Panc1 (cell line): ENCODE measurements at places on chromosomes 5 and 9.

DNA sequence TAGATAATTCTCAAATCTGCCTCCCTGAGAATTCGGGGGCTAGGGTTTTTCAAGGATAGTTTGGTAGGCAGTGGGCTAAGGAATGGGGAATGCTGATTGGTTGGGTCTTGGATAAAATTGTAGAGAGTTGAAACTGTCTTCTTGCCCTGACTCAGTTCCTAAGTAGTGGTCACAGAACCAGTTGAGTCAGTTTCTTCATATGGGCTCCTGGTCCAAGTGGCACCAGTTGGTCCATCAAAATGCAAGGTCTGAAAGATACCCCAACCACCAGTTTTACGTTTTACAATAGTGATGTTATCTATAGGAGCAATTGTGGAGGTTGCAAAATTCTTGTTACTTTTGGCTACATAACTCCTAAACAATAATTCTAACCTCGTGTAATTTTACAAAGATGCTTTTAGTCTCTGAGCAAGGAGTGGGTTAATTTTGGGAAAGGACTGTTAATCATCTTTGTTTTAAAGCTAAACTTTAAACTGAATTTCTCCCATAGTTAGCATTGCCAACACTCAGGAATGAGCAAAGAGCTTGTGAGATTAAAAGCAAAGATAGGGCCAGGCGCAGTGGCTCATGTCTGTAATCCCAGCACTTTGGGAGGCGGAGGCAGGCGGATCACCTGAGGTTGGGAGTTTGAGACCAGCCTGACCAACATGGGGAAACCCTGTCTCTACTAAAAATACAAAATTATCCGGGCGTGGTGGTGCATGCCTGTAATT, 7.7 kb downstream of the CDK7 start:
- DNase-seq = no peak

GRCh38 chr9:126226991-126227936, 99.4 kb upstream of the MVB12B start:
- DNase-seq = no peak

GRCh38 chr9:97237311-97237786, 70.1 kb upstream of the CCDC180 start:
- DNase-seq = no peak

GRCh38 chr5:95557841-95558240, 2.9 kb downstream of the ARSK start:
- DNase-seq = no peak

- no peak for DNase-seq
These were observed 42.1 kb downstream of the ZNF366 start for GRCh38 chr5:72465066-72465465.

DNA sequence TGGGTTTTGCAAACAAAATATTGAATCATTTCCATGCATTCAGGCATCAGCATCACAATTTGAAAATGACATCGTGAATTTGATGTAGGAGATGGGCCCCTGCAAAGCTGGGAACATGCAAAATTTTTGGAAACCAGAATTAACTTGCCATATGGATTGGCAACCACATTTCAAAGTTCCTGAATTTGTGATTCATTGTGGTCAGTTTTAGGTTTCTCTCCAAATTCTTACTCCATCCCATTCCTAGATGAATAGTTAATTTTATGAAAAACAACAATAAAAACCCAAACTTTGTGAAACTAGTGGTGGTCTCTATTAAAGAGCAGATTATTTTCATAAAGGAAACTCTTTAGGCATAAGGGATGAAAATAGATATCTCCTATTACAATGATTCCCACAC, 107.8 kb upstream of the SLIT3 start:
- DNase-seq = no peak

GRCh38 chr9:96436063-96436455, 13.9 kb upstream of the HABP4 start:
- no peak for DNase-seq

- DNase-seq = no peak
These were observed 1001.9 kb upstream of the NUDT12 start for GRCh38 chr5:104564530-104564929.

DNA sequence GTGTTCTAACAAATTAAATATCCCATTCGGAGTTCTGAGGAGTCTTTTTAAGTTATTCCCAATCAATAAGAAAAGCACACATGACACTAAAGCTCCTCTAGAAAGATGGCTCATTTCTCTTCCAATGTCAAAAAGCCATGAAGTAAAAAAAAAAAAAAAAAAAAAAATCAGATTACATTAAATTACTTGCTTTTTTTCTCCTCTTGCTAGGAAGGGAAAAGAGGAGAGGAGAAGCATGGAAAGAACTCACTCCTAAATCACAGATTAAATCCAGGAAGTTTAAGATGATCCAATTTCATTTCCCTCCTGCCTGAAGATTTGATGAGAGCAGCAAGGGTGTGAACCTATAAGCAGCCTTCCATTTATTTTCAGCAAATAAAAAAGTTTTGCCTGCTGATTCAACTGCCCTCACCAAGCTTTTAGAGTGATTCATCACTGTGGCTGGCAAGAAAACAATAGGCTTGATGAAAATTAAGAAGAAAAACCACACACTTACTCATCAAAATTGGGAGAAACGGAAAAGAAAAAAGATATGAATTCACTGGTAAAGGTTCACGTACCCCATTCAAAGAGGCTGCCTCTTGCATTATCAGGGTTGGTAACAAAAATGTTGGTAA, 19.7 kb downstream of the MYO10 start:
- peak; percentile 81 for DNase-seq

- DNase-seq = no peak
These were observed 43.5 kb downstream of the FBN2 start for GRCh38 chr5:128494516-128494915.

GRCh38 chr5:79416499-79416898, 97.4 kb downstream of the HOMER1 start:
- DNase-seq = no peak

DNA sequence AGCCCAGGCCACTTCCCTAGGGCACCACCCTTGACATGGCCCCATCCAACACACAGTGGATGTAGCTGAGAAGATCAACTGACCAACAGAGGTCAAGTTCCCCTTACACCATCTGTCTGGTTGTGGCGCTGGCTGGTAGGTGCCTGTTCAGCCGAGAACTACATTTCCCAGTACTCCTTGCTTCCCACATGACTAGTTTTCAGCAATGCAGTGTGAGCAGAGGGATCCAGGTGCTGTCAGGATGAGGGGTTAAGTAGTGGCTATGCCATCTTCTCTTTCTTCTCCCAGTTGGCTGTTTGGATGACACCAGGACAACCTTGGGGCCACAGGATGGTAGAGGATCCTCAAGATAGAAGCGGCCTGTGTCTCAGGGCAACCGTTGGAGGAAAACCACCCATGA, 48.6 kb upstream of the SH3PXD2B start:
- DNase-seq = no peak

- DNase-seq = no peak
These were observed 110.2 kb upstream of the MYO10 start for GRCh38 chr5:17046320-17046719.

DNA sequence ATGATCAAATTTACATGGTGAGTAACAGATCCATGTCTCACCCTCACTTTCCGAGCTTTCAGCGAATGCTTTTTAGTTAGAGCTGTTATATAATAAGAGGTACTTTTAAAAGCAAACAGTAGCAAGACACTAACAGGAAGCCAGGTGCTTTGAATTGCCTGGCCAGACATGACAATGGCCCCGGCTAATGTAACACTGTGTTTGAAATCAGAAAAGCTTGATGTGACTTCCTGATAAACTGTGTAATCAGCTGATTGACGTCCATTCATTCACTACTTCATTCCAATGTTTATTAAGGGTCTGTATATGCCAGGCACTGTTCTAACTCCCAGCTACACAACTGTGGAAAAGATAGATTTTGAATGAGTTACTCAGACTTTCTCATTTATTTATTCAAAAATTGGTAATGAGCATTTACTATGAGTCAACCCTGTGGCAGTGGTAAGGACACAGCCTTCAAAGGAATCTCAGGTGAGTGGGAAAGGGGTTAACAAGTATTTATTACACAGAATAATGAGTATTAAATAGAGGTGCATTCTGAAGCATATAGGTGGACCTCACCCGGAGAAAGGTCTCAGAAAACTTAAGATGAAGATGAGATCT, 26.6 kb downstream of the DPYSL3 start:
- DNase-seq = no peak

DNA sequence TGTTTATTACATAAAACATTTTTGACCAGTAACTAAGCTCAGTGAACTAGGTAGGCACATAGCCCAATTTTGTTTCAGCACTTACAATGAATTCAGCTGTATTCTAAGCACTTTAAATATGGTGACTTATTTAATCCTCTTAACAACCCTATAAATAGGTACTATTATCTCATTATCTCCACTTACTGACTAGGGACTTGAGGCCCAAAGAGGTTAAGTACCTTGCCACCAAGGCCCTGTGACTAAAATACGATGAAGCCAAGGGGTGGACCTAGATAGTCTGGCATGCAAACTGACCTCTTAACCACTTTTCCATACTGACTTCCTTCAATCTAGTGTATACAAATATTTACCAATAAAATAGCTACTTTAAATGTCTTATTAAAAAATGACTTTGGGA, 266.4 kb downstream of the ZNF608 start:
- DNase-seq = no peak

GRCh38 chr9:119164716-119165115, 204.5 kb downstream of the BRINP1 start:
- DNase-seq = no peak

DNA sequence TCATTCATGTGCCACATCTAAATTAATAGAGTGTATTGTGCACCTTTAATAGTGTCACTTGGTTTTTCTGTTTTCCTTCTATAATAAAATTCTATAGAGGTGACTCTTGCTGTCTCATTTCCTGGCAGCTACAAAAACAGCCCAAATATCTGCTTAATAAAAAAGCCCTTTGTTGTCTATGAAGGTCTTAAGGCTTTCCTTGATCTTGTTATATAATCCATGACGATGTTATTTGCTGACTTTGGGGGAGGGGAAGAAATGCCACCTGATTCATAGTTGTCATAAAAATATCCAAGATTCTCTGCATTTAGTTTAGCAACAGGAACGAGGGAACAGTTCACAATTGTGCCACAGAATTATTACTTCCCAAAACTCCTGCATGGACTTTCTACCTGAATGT, 31.3 kb downstream of the CPEB4 start:
- peak; percentile 46 for DNase-seq

DNA sequence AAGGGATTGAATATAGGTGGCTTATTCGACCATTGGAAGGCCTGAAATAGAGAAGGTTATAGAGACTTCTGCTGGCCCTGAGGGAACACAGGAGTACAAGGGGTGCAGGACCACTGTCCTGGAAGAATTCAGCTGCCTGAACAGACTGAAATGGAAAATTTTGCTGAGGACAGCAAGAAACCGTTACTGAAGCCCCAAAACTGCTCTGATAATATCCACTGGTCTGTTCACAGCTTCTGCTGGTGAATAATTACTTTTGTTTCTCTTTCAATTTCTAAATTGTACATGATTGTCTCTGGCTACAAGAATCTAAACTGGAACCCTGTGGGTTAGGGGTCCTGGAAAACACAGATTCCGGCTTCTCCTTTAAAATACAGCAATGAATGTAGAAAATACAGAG, 218.5 kb upstream of the CDH12 start:
- DNase-seq = no peak

- DNase-seq = peak; percentile 12
These were observed 78.7 kb downstream of the SLC25A46 start for GRCh38 chr5:110817459-110817858.

DNA sequence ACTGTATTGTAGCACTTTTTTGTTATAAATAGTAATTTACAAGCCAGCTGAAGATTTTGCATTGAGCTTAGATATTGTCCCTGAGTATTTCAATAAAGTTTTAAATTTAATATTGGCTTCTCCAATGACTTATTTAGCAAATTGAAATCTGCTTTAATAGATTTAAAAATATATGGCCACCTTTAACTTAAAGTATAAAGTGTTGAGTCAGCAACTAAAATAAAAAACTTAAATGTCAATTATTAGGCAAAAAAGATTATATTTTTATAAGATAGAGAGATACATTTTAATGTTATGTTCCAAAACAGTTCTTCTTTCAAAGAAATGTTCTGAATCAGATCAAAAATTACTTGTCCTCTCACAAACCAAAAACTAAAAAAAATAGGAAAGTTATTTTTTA, 60.7 kb downstream of the OSMR start:
- no peak for DNase-seq

DNA sequence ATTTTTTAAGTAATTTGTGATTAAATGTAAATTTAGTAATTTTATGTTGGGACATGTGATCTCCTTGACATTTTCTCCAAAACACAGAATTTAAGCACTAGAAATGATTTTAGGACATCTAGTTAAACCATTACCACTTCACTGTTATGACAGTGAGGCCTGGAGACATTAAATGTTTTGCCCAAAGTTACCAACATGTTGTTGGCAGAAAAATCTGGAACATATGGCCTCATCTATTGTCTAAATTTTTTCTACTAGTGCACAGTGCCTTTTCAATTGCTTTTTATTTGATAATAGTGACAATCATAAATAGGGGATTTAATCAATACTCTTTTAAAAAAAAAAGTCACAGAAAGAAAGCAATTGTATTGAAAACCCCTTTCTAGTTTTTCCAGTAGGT, 45.6 kb downstream of the PIK3R1 start:
- DNase-seq = no peak

DNA sequence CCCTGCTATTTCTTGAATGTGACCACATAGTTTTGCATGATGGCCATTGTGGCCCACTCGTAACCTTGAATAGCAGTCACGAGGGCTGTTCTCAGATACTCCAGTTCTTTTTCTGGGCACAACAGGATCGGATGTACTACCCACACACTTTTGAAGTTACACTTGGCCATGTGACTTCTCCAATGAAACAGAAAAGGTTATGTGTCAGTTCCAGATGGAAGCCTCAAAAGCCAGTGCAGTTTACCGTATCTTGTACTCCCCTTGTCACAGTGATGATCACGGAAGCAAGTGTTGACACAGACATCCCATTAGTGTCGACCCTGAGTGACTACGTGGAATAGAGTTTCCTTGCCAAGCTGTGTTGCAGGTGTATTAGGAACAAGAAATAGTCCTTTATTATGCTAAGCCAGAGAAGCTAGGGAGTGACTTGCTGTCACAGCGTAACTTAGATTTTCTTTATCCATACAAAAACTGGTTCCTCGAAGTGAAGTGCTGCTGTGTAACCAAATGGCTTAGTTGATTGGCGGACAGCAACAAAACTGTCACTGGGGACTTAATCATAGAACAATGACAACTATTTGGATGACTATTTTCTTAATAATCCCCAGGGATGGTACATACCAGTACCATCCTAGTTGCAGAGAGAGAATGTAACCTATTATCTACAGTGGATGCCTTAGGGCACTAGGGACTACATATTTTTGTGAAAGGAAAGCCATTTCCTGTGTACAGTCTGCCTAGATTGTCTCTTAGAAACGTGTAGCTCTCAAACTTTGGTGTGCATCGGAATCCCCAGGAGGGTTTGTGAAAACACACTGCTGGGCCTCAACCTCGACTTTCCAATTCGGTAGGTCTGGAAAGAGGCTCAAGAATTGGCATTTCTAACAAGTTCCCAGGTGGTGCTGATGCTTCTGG, 90.1 kb upstream of the DMRT1 start:
- DNase-seq = no peak

- DNase-seq = no peak
These were observed 139.3 kb downstream of the LHFPL2 start for GRCh38 chr5:78509145-78509865.

- no peak for DNase-seq
These were observed 232.2 kb downstream of the SYK start for GRCh38 chr9:91033797-91034196.
